AG04450 (cell line): ENCODE measurements at places on chromosomes 2 and 18.

DNA sequence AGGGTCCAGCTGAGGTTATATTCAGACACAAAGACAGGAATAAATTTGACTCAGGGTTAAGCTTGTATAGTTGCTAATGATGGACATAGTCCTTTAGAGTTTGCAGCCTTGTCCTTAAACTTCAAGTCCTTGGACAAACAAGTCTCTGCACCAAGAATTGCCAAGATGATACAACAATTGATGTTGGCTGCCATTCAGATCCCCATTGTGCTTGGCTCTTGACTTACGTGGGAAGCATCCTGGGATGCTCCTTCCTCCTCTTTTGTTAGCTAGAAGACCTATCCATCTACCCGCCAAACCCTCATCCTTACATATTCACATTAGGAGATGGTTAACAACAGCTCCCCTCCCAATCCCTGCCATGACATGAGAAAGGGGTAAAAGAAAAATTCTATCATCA, 115.6 kb downstream of the RDH14 start:
- no peak for DNase-seq

GRCh38 chr2:116517936-116518335, 1296.6 kb upstream of the DDX18 start:
- DNase-seq, result no peak

- no peak for DNase-seq
Observed at GRCh38 chr18:37604032-37604431, 38.4 kb upstream of the CELF4 start.

DNA sequence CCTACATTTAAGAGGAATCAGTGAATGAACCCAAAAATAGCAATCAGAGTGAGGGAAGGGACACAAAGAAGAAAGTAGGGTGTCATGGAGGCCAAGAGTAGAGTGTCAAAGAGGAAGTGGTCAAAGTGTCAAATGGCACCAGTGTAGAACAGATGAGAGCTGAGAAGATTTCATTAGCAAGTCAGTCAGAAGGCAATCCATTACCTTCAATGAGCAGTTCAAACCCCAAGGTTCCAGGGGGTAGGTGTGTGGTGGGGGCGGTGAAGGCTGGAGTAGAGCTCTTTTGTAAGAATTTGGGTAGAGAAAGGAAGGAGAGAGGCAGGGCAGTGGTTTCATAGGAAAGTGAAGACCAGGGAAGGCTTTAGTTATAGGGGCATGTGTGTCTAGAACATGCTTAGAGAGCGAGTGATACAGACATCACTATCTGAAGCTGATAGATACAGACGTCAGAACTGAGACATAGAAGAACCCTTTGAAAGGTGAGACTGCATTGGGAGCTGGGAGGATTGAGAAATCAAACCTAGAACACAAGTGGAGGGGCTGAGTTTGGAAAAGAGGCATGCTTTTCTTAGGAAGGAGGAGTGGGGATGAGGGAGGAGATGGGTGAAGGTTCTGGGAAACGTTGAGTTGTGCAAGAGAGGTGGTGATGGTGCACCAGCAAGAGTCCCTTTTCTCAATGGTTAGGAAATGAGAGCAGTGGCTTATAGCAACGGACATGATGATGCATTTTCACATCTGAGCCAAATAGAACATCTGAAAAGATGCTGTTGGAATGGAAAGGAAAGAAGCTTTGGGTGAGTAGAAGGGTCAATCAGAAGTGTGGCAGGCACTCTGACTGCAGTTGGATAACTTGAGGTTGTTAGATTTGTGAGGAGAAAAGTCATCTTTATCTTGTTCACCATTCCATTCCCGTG, 48.9 kb upstream of the IL1RL1 start:
- DNase-seq, result no peak

GRCh38 chr18:64137914-64138313, 11.0 kb downstream of the LINC00305 start:
- DNase-seq, result no peak

DNA sequence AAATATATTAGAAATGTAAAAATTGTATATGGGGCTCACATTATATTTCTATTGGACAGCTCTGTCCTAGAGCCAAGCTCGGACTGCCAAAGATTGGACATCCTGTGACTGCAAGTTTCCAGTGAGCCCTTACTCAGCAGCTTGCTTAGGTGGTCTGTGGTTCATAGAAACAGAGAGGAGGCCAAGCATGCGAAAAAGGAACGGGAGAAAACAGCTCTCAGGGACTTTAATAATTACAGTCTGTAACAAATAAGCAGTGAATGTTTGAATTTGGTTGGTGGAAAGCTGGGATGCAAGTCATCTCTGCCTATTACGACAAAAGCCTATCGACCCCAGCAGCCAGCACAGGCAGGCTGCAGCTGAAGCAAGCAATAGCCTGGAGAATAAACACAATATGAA, 35.6 kb downstream of the WIPF1 start:
- DNase-seq, result no peak

DNA sequence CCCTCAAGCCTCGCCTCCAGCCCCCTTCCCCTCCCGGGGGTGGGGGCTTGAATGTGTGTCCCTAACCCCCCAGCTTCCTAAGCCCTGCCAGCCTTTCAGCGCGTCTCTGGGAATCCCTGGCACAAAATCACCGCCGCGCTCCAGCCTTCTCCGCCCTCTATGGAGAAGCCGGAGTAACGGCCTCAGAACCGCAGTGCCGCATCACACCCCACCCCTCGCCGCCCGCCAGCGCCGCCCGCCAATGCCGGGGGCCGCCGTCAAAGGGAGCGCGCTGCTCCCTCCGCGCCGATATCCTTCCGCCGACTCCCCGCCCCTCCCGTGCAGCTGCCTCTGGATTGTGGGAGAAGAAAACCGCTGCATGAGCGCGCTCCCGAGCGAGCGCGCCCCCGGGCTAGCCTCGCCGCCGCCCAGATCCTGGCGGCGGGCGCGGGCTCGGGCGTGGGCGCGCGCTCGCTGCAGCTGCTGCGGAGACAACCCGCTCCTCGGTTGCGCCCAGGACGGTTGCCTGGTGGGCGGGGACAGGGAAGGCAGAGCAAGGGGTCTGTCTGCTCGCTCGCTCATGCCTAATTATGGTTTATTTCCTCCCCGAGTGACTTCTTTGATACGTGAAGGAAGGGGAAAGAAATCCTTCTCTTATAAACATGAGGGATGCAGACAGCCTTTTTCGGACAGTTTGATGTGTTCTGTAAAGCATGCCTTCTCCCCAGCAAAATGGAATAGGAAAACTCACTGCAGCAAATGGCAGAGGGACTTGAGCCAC, at the start of gene CCDC88A:
CCDC88A (minus strand) TSS at position 178 of the 760 bp plus-strand sequence. CDS start 777 bp downstream, outside the sequence.
- peak; percentile 96 for DNase-seq

GRCh38 chr2:217631115-217631514, 371.7 kb downstream of the TNS1 start:
- no peak for DNase-seq

DNA sequence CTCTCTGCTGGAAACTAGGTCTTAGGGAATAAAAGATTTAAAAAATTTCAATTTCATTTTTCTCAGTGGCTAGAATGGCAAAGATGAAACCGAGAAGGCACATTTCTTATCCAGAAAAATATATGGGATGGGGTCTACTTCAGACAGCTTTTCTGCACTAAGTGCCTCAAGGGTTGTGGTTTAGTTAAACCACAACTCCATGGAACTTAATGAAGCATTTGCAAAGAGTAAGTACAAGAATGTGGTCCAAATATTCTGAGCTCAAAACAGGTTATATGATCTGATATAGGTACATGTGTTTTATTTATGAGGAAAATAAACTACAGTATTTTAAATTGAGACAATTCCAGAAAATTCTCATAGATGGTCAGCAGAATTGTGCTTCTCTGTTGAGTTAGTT, 101.8 kb upstream of the FZD5 start:
- DNase-seq, result no peak

GRCh38 chr18:50709193-50709592, 110.6 kb downstream of the MRO start:
- DNase-seq, result no peak

- DNase-seq, result no peak
Observed at GRCh38 chr2:169182573-169182972, 113.2 kb downstream of the DHRS9 start.

- DNase-seq, result no peak
Observed at GRCh38 chr2:234143896-234144295, 93.4 kb downstream of the SPP2 start.

GRCh38 chr18:54125429-54125828, 99.0 kb downstream of the MBD2 start:
- no peak for DNase-seq

GRCh38 chr2:27741673-27742072, 29.8 kb upstream of the MRPL33 start:
- DNase-seq, result no peak

- peak; percentile 75 for DNase-seq
Observed at GRCh38 chr2:73859721-73860586, 31.2 kb downstream of the STAMBP start.

DNA sequence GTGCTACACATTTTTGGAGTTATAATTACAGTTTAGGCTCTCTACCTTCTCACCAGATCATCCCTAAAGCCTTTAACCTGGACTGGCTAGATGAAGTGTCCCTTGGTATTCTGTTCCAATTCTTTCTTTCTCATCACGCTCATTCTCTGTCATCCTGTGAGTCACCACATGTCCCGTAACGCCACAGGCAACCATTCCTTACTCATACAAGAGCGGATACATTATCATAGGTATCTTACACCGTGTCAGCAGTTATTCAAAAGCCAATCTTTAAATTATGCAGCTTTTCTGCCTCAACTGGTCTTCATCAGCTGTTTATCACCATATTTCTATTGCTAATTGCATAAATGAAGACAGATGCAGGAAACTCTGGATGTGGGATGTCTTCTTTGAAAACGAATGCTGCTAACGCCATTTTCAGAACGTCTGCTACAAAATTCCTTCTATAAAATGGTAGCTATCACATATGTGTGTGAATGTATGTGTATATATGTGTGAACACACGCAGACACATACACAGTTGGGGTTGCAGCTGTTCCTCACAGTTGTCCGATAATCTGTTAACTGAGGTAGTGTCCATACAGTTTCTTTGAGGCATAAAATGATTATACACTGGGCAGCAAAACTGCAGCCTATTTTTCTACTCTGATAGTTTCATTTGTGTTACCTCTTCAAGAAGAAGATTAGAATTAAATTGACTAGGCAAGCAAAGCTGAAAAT, 47.9 kb downstream of the EML6 start:
- no peak for DNase-seq
